ENCODE measurements at places on chromosomes 1 and 21.

GRCh38 chr1:155912056-155912536, 947 bp upstream of the RIT1 start:
- no peak for DNase-seq

GRCh38 chr1:175564723-175565122, 178.7 kb downstream of the TNR start:
- DNase-seq, result no peak

DNA sequence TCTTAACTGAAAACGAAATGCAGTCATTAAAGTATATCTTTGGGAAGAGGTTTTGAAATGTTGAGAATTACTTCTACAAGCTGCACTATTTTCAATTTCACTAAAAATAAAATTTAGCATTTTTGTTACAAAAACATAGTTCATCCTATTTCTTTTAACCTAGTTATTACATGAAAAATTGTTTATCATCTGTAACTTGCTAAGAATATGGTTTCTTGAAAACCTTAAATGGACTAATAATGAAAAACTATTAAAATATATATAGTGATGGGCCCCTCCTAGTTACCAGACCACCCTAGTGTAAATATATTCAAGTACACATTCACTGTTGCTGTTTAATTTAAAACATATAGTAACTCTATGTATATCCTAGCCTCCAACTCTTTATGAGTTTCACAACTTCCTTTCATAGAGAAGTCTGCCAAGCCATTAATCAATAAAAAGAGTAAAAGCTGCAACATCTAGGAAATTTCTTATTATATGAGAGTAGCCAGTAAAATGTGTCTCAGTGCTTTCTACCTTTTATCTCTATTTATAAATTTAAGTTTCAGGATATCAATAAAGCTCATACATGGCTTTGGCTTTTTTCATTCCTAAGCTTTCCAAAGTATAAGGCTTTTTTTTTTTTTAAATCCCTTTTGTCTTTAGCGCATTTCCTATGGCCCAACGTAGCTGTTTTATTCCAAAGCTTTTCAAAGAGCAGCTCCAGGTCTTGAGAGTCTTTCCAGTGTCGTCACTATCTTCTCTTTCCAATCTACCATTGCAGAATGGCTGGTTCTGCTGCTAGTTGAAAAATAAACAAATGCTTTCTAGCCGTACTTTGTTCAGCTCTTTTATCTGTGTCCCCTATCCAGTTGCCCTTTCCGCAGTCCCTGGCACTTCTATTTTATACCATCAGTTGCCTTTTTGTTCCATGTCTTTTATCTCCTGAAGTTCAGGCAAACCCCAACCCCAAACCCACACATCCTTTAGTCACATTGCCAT, 6.5 kb downstream of the IRF2BP2 start:
- no peak for DNase-seq

DNA sequence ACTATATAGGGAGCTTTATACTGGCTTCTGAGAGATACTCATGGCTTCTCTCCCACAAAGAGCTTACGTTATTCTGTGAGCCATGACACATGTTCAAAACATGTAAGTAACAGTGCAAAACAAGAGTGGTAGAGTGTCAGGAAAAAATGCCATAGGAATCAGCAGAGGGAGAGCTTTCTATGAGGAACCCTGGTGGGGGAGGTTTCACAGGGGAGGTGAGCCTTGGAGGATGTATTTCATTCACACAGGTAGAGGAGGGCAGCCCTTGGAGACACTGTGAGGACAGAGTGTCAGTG, 72.7 kb upstream of the LYST start:
- DNase-seq, result no peak

DNA sequence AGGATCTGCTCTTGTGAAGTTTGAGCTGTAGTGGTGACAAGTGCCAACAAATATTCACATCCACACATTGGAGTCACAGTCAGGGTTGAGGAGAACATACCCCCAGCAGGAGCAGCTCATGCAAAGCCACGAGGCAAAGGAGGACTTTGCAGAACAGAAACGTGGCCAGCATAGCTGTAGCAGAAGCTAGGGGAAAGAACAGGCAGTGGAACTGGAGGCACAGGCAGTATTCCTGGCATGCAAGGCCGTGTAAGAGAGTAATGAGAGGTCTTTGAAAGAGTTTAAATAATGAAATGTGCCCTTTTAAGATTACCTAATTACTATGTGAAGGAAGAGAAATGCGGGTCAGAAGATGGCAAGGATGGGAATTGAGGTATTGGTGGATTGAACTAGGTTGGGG, 40.9 kb upstream of the IKBKE start:
- DNase-seq, result no peak

GRCh38 chr1:14724678-14725077, 126.2 kb downstream of the KAZN start:
- DNase-seq, result no peak

DNA sequence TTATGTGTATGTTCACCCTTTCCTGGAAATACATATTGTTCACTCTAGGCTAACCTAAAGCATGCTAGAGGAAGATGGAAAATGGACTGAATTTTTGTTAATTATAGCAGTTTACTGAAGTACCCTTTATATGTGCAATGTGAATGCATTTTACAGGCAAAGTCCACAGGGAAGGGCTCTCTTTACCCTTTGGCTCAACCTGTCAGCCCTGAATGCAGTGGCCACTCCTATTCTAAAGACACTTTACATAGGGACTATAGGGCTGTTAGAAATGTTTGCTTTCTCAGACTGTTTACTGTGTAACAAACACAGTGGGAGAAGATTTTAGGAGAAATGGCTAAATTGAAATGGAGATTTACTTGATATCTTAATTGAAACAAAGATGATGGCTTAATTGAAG, 78.5 kb downstream of the BRINP2 start:
- no peak for DNase-seq

DNA sequence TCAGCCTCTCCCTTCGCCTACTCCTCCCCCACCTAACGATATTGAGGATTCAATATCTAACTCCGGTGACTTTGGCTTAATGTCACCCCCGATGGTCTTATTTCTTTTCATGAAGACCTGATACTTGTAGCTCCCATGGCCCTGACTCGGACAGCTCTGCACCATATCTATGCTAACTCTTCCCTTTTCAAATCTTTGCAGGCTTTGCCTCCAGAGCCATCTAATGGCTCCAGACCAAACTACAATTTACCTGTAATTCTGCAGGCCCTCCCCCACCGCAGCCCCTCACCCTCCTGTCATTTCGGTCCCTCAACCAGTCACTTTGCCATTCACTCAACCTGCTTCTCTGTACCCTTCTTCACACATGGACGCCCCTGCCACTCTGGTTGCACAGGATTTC, 7.9 kb upstream of the GSTM5 start:
- DNase-seq, result no peak

DNA sequence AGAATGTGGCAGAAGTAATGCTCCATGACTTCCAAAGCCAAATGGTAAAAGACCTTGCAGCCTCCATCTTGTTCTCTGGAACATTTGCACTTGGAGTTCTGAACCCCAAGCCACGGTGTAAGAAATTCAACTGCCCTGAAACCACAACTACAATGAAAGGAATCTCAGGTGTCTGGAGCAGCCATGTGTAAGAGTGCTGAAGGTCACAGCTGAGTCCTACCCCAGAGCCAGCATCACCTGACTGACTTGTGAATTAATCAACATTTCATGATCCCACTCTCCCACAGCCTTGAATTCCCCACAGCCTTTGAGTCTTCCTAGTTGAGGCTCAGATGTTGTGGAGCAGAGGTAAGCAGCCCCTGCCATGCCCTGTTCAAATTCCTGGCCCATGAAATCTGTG, 192.8 kb upstream of the CAMK1G start:
- DNase-seq, result no peak

GRCh38 chr1:207988326-207989165, 77.6 kb upstream of the CD34 start:
- DNase-seq, result no peak

DNA sequence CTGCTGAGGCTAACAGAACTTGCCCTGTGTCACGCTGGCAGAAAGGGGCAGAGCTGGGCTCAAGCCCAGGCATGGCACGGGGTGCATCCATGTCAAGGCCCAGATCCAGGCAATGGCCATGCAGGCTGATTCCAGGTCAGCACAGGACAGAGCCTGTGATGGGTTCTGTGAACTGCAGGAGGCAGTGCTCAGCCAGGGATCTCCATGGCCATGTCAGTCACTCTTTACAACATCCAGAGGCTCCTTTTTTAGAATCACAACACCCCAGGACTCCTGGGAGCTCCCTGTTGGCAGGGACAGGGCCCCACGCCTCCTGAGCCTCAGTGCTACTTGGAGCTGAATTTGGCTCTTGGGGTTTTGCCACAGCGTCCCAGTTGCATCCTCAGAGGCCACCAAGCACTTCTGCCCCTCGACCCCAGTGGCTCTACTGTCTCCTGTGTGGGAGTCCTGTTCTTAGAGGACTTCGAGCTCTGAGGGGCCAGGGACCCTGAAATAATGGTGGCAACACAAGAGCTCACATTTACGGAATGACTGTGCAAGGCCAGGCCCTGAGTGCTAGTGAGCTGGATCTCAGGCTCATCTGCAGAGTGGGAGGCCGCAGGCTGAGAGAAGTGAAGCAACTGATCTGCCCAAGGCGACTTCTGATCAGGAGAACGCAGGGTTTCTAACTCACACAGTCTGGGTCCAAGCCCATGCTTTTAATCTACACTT, 211.5 kb downstream of the TRABD2B start:
- no peak for DNase-seq

GRCh38 chr1:78280626-78281025, 210.1 kb upstream of the PTGFR start:
- DNase-seq, result no peak

Data from posterior cingulate gyrus (tissue), 11 donors.